ENCODE measurements at places on chromosomes 5 and 9.

DNA sequence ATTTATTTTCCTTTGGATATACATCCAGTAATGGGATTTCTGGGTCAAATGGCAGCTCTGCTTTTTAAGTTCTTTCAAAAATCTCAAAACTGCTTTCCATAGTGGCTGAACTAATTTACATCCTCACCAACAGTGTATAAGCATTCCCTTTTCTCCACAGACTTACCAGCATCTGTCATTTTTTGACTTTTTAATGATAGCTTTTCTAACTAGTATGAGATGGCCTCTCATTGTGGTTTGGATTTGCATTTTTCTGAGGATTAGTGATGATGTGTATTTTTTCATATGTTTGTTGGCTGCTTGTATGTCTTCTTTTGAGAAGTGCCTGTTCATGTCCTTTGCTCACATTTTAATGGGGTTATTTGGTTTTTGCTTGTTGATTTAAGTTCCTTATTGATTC is 90.0 kb upstream of the HMHB1 start:
- DNase-seq, result no peak

DNA sequence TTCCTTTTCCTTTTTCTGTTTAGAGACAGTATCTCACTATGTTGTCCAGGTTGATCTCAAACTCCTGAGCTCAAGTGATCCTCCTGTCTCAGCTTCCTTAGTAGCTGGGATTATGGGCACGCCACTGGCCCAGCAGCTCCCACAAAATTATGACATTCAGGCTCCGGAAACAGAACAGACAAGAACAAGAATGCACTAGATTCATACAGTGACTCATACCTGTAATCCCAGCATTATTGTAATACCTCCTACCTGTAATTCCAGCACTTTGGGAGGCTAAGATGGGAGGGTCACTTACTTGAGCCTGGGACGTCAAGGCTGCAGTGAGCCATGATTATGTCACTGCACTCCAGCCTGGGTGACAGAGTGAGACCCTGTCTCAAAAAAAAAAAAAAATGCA is 26.7 kb upstream of the B4GALT1 start:
- no peak for DNase-seq

DNA sequence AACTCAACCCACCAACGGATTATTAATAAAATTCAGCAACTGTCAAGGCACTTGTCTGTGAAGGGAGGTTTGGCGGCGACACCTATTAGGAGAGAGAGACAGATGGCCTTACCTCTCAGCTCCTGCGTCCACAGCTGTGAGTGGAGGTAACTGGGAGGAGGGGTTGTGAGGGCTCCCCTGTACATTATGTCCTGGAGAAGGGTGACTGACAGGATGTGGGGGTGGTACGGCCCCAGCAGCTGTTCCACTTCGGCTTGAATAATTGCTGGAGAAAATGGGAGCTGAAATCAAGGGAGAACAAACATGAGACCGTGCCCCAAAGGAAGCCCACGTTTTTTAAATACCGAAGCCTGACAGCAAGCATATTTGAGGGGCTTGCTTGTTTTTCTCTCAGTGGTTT is 353.5 kb upstream of the RFX3 start:
- DNase-seq, result no peak

DNA sequence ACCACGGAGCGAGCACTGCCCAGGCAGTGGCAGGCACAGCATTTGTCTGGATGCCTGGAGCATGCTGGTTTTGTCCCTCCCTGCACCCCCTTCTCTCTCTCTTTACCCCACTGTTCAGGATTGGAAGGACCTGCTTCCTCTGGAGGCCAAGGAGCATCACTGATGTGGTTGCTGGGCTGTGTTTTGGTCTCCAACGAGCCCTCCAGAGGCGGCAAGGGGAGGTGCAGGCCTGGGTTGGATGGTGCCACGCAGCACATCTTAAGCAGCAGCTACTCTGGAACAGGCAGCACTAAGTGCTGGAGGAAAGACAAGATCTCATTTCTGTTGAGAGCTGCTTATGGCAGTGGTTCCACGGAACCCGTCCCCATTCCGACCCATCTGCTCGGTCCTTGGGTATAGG is 139.6 kb downstream of the CMYA5 start:
- no peak for DNase-seq

All from stimulated activated CD4-positive, alpha-beta T cell treated with anti-CD3 and anti-CD28 coated beads, TNF-alpha, amount 100 ng/mL, for 1 hour (primary cell).